CD4-positive, alpha-beta T cell treated with Interleukin-6 at 100 ng/mL for 8 hours (primary cell): ENCODE measurements at places on chromosomes 5 and 9.

DNA sequence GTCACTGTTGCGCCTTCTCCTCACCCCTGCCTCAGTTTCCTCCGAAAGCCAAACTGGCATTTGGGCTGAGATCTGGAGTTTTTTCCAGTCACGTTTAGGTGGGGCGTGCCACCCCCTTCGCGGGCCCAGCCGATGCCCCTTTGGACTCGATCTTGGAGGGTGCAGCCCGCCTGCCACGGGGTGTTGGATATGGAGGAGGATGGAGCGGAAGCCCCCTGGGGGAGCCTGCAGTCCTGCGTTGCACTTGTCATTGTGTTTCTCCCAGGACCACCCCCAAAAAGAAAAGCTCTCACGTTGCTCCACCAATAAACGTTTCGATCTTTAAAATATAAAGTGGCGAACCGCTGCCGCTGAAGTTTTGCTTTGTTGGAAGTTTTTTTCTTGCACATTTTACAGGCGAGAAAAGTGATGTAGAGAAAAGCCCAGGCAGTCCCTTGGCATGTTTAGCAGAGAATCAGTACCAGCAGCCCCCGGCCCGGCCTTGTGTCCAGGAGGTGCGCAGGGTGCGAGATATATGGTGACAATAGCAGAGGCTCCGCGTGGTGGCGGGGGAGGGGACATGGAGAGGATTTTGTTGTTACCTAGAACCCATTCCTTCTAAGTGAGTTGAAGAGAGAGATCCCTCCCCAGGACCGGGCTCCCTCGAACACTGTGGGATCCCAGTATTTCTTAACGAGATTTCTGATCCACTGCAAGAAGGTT, 681 bp downstream of the F2R start:
- DNase-seq, result no peak

- DNase-seq, result no peak
These were observed 19.5 kb downstream of the PHF2 start for GRCh38 chr9:93595861-93596365.

DNA sequence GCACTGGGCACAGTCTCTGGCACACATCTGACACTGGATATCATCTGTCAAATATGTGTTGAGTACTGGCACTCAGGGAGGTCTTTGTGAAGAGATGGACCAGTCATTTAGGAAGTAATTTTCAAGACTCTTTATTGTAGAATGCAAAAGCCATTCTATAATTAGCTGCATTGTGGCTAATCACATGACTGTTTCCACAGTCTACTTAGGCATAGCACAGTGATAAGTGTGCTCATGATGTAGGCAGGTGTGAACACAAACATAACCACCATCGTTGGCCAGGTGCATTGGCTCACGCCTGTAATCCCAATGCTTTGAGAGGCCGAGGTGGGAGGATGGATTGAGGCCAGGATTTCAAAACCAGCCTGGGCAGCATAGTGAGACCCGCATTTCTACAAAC, 62.2 kb downstream of the CFAP77 start:
- no peak for DNase-seq

DNA sequence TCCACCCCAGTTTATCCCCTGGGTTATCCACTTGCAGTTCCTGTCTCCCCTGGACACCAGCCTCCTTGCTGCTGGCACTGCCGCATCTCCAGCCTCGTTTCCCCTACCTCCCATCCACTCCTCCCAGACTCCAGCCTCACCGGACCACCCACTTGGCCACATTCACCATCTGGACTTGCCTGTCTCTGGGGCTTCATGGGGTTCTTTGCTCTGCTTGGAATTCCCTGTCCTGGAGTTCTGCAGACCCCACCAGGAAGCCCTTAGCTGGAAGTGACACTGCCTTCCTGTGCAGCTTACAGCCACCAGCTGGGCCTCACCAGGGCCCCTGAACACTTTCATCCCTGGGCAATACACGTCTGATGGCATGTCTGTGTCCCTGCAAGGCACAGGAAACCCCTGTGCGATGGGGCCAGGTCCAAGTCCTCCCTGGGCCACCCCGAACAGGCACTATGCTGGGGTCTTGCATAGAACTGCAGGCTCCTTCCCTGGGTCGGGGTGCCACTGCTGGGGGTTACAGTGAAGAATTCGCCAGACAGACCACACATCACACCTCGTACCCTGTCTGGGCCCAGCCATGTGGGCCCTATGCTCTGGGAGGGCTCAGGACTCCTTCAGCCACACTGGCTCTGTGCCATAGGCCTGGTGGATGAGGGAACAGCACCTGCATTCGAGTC, 3.0 kb downstream of the FLT4 start:
- DNase-seq, result no peak

DNA sequence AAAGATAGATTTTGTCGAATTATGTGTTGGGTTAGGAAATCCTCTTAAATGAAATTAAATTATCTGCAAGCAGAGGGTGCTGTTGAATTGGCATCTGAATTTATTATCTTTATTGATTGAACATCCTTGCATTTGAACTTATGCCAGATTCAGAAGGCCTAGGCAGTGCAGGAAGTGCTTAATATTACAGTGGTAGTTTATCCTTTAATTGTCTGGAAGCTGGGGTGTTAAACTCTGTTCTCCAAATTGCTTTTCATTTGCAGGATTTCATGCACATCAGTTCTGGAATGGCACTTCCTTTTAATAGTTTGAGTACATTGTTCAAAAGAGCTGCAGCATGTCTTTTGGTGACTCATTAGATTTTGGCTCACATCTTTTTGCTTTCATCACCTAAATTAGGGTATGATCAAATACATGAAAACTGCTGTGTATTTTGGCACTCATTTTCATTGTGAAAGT, 186.3 kb downstream of the KDM4C start:
- no peak for DNase-seq

- DNase-seq, result no peak
These were observed 473.0 kb downstream of the PLK2 start for GRCh38 chr5:57986761-57987341.

GRCh38 chr9:72315510-72316311, 49.3 kb downstream of the ZFAND5 start:
- DNase-seq, result no peak

DNA sequence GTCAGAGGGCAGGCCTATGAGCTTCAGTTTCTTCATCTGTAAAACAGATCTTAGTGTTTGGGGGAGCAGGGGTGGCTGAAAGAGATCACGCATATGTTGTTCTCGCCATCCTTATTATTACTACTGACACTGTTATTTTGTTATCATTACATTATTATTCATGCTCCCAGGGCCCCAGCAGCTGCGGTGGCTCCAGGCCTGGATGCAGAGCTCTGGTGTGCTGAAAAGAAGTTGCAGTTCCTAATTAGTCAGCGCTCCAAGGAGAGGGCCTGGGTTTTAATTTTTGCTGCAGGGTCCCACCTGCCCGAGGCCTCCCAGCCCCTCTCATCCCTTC, 19.5 kb downstream of the CXXC5 start:
- DNase-seq, result no peak

DNA sequence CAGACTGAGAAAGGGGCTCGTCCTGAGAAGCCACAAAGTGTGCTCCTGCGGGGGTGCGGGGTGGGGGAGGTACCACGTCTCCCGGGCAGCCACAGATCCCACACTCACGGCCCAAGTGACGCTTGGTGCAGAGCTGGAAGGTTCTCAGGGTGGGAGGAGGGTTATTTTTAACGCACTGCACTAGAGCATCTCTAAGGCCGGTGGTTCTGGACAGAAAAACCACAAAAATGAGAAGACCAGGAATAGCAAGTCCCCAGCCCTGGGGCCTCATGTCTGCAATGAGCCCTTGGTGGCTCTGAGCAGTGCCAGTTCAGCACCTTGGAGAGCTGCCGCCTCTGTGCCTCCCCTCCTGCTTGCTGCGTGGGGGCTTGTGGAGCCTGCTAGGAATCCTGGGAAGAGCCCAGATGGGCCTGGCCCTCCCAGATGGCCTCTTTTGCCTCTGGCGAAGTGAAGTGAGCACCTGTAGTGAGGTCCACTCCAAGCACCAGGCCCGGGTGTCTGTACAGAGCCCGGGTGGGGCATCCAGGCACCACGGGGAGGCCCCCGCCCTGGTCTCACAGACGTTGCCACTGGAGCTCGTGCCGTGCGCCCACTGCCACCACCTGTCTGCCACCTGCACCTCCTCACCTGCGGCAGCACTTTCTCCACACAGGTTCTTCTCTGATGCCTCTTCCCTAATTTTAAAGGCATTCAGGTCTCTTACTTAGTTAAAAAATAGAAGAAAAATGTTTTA, 48.9 kb upstream of the CACNA1B start:
- DNase-seq, result no peak

DNA sequence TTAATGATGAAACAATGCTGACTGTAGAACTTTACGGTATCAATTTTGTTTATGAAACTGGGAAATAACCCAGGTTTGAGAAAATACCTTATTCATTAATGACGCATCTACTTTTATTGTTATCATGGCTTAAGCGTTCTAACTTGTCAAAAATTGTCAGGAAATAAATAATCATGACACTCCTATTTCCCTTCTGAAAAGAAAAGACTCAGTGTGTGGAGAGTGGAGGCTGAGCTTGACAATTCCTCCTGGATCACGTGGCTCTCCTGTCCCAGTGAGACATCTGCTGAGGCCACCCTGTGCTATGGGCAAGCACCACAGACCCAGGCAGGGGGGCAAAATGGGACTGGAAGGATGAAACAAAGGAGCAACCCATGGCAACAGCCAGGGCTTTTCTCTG, 466.4 kb downstream of the ZNF608 start:
- DNase-seq, result no peak

DNA sequence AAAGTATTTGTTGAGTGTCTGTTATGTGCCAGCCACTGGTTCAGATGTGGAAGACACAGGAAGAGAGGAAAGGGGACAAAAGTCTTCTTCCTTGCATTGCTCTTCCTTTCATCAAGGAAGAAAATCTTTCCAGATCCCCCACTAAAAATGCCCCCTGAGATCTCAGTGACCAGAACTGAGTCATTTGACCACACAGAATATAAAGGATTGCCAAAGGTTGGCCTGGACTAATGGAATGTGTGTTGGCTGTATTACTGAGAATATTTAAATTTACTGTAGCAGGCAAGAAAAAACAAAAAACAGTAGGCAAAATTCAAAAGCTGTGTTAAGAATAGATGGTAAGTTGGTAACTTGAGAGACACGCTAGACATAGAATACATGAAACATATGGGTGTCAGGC, 10.0 kb upstream of the SEPTIN8 start:
- no peak for DNase-seq

- no peak for DNase-seq
These were observed 41.4 kb upstream of the SHB start for GRCh38 chr9:38110476-38110875.

DNA sequence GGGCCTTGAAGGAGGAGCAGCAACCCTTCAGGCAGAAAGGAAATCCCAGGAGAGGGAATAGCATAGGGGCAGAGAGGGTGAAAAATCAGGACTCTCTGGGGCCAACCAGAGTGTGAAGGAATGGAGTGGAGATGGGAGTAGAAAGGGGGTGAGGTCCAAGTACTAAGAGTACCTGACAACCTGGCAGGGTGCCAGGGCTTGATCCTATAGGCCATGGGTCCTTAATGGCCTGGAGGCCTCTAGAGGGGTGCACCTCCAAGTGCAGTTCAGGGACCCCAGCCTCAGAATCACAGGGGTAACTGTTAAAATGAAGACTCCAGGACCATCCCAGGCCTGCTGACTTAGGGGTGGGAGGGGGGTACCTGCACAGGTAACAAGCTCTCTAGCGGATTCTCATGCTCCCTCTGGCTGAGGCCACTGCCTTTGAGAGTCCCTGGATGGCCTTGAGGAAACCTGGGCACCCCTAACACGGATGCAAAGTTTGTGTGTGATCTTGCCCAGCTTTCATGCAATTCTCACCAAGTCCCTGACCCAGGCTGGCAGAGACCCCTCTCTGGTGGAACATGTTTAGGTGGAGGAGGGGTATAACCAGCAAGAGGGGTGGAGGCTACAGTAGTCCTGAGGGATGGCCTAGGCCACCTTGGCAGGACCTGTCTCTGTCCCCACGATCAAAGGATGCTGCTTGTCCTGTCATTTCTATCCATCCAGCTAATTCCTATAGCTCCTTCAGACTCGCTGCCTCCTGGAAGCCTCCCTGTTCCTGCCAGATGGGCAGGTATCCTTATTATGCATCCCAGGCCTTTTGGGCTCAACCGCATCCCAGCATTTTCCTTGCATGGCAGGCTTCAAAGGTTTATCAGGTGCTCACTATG, 17.6 kb upstream of the CSF1R start:
- no peak for DNase-seq

DNA sequence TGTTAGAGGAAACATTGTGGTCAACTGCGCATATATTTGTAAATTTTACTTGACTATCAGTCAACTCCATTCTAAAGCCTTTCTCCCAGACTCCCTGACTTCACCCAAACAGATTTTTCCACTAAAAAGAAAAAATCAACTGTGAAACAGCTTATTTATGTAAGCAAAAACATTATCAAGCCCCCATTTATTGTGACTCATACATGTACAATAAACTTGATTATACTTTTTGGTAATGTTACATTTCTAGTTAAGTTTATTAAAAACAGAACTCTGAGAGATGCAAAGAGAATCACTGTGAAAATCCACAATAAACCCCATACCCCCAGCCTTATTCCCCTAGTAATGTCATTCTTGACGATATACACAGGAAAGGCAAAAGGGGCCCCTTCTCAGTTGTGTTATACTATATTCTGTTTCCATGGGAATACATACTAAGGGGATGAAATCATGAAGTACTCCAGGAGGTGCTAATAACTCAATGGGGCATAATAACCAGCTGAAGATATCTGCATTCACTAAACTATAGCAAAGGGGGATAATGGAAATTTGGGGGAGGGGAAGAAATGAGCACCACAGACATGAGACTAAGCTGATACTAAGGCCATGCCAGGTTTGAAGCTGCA, 616.0 kb downstream of the ACTL7B start:
- DNase-seq, result no peak

DNA sequence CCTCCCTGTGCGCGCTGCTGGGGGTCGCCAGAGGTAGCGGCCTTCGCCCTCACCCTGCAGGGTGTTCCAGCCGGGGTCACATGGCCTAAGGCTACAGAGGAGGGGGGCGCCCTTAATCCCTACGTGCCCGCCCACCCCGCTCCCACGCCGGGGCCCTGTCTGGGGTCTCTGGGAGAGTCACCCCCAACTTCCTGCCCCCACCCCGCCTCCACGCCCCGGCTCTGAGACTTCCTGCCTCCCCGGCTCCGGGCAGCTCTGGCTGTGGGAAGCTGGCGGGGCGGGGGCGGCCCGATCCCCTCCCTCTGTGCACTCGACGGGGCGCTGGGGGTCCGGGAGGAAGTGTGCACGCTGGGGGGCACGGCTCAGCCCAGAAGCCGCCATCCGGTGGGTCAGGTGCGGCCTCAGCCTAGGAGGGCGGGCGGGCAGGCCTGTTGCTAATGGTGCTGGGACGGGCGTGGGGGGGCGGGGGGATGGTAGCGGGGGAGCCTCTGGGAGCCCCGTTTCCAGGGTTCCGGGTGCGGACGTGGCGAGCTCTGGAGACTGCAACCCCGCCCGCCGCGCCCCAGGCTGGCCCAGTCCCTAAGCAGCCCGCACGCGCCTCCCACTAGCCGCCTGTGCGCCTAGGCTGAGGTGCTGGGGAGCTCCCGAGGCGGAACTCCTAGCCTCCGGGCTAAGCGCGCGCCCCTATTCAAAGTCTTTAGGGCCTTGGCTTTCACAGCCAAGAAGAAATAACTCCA, 61.6 kb downstream of the CXXC5 start:
- no peak for DNase-seq
